Stimulated activated CD4-positive, alpha-beta T cell treated with anti-CD3 and anti-CD28 coated beads, Interleukin-15, amount 100 ng/mL, for 24 hours (primary cell): ENCODE measurements at places on chromosomes 12 and 14.

- peak; percentile 80 for DNase-seq
These were observed 172.7 kb upstream of the OR4E1 start for GRCh38 chr14:21846227-21846885.

- no peak for DNase-seq
These were observed 17.9 kb upstream of the SH2B3 start for GRCh38 chr12:111387747-111388323.

DNA sequence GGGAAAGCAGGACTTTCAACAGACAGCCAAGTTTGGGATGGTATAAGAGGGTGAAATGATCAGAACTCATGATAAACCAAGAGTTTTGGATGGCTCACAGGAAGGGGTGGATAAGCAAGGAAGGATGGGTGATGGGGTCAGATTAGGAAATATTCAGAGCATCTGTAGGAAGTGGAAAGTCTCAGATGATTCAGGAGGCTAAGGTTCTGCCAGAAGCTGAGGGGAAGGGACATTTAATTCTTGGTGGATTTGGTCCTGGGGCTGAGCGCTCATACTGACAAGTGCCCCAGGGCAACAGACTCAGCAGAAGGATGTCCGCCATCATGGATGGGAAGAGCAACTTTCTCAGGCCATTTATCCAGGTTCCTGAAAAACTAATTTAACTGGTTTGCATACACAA is 28.4 kb upstream of the BDKRB2 start:
- no peak for DNase-seq

DNA sequence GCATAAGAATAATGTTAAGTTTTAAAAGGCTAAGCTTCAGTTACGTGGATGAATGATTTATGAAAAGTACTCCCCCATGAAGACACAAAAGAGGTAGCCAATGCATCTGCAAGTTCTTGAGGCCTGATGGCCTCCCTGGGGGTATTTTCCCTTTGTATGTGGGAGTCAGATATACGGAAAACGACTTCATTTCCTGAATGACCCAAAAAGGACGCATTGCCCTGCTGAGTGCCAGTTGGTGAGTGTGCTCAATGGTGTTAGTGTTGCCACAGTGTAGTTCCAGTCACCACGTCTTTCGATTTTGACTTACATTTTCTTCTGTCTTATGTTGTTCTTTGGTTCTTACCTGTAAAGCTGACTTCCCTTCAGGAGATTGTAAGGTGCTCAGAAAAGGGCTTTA is 8.0 kb downstream of the ETV6 start:
- DNase-seq, result no peak

GRCh38 chr12:32089156-32089555 is 17.5 kb upstream of the BICD1 start:
- no peak for DNase-seq

- no peak for DNase-seq
These were observed 231.4 kb upstream of the RTL1 start for GRCh38 chr14:101134851-101135433.

DNA sequence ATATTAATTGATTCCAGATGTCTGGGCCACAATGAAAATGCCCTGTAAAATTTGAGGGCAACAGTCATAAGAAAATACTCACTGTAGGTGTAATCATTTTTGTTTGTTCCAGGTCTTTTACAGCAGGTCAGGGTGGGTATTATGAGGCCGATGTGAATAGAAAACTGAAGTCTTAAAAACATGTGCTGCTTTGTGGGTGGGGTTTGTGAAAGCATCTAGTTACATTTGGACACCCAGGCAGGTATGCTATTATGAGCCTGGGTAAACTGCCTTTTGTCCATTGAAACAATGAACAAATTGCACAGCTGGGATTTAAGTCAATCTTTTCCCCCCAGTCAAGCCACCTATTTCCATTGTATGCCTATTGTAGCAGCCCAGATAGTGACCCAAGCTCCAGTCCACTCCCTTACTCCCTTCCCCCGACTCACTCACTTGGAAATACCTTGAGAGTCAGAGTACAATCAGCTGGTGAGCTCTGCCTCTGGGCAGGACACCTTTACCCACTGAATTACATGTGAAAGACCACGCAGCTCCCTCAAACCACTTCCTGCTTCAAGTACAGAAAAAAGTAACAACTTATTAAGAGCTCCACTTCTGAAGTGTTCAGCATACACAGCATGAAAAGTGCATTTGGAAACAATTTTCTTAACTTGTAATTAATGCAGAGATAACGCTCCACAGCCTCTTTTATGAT is 1.8 kb downstream of the IGF1 start:
- peak; percentile 39 for DNase-seq

- no peak for DNase-seq
These were observed 1.2 kb upstream of the PRIMA1 start for GRCh38 chr14:93789228-93790130.

GRCh38 chr12:11650286-11651281 is 1.1 kb downstream of the ETV6 start:
- DNase-seq, result no peak

GRCh38 chr14:48925184-48925583 is 661.0 kb downstream of the RPS29 start:
- no peak for DNase-seq

- no peak for DNase-seq
These were observed 252.4 kb upstream of the EGLN3 start for GRCh38 chr14:34203251-34203722.

DNA sequence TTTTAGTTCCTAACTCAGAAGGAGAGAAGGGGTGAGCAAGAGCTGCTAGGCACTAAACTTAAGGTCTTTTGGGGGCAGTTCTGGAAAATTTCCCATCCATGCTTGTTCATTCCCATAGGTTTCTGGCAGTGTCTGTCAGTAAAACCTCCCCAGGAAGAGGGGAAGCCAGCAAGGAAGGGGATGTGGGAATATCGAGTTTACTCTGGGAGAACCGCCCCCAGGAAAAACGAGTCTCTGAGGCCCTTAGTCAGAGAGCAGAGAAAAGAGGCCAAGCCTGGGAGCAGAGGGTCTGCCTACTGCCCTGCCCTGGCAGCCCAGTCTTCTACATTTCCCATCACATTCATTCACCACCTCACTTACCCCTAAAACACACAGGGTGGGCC is 55.9 kb downstream of the TMCC3 start:
- no peak for DNase-seq

- DNase-seq, result no peak
These were observed 753.1 kb upstream of the TBX3 start for GRCh38 chr12:115437061-115437567.

DNA sequence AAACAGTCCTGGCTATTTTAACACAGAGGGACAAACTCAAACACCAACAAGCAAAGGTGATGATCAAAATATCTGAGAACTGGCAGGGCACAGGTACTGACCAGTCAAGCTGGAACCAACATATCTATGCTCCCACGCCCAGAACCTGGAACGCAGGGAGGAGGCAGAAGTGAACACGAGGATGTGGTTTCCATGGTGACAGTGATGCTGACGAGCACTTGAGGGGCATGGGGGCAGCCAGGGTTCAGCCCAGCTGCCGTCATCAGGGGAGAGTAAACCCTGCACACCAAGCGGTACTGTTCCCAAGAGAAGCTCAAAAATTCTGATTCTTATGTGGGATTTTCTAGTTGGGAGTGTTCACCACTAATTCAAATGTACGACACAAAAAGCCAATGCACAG is 113.6 kb upstream of the SFSWAP start:
- no peak for DNase-seq

DNA sequence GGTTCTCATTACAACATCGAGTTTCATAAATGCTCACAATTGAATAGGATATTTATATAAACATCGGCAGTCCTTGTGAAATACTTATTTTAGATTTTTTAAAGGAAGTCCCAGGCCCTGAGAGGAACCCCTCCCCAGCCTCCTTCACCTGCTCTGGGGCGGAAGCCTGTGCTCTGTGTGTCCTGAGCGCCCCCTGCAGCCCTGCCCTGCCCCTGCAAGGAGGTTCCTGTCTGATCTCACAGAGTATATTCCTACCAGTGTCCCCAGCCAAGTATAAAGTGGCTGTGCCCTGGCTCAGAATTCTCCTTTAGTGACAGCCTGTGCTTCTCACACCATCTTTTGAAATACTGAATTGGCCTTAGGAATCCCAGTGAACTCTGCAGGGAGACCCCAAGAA is 659.5 kb downstream of the TMEM121 start:
- peak; percentile 76 for DNase-seq

DNA sequence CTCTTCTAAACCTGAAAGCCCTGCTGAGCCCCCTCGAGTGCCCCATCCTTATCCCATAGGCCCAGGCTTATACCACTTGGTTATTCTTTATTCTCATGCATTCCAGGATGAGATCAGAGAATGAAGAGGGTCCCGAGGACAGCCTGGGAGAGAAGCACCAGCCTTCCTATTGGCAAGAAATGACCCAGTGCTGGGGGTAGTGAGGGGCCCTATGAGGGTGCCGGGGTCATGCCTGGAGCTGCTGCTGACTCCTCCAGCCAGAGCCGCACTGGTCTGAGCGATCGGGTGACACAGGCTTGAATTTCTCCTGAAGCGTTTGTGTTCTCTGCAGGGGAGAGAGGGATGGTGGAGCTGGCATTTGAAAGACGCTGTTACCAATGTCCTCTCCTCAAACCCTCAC is 18.1 kb downstream of the MORN3 start:
- no peak for DNase-seq

DNA sequence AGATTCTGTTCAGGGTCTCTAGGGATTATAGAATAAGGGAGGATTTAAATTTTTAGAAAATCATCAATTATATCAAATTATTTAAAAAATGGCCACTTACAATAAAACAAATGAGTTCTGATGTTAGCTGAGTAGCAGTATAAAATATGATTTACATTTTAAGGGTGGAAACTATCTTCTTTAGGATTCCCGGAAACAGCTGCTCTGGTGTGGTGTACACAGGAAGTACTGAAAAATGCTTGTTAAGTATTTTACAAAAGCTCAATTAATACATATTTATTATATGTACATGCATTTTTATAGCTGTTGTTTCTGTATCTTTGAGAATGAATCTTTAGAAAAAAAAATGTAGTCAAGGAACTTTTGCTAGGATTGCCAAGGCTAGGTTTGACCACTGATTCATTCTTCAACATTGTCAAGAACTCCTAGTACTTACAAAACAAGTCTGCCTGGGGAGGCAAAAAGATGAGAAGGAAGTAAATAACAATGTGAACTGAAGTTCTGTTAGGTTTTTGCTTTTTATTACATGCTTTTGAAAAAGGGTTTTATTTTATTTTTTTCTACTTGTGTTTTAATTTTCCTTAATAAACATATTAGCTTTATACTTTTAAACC is 48.0 kb downstream of the ARF6 start:
- DNase-seq, result no peak

DNA sequence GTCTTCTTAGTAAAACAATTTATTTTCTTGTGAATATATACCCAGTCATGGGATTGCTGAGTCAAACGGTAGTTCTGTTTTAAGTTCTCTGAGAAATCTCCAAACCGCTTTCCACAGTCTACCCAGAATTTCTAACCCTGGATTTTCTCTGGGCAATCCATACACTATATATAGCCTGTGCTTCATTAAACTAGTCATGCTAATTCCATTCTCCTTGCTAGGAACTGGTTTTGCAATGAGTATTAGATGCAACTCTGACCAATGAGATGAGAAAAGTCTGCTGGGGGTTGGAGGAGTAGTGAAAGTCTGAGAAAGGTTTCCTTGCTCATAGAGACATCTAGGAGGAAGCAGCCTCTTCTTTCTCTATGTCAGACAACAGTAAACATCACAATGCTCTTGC is 196.1 kb upstream of the CDKN3 start:
- DNase-seq, result no peak

DNA sequence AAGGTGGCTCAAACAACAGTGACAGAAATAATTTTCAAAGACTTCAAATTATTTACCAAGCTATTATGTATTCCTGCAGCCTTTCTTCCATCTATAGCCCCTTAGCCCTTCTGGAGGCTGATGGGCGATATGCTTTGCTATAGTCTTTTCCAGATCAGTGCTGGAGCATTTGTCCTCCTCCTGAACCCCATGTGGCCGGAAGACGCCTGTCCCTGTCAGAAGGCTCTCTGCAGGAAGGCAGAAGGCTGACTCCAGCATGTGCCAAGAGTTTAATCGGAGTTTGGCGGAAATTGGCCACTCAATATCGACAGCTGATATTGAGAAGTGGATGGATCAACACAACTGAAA is 49.3 kb upstream of the MAX start:
- DNase-seq, result no peak

- no peak for DNase-seq
These were observed 61.8 kb upstream of the PTPRQ start for GRCh38 chr12:80382254-80382653.

DNA sequence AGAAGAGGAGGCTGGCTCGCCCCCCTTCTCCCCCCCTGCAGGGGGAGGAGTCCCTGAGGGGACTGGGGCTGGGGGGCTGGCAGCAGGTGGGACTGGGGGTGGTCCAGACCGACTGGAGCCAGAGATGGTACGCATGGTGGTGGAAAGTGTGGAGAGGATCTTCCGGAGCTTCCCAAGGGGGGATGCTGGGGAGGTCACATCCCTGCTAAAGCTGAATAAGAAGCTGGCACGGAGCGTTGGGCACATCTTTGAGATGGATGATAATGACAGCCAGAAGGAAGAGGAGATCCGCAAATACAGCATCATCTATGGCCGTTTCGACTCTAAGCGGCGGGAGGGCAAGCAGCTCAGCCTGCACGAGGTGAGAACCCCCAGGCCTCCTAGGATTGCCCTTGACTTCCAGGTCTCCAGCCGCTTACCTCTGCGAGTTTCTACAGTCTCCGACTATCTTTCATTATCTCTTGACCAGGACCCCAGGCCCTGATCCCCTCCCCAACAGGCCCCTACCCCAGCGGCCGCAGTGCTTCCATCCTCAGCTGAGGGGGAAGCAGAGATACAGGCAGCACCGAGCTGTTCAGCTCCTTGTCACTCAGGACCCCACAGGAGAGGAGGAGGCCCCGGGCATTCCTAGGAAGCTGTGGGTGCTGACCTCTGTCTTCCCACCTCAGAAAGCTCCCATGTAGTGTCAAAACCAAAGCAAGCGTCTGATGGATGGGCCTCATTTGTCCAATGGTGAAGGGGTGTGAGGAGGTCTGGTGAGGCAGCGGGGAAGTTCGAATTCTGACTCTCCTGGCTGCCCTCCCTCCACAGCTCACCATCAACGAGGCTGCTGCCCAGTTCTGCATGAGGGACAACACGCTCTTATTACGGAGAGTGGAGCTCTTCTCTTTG is 3.0 kb downstream of the NAB2 start:
- no peak for DNase-seq

- no peak for DNase-seq
These were observed 649.9 kb upstream of the FOXG1 start for GRCh38 chr14:28116716-28117115.

- DNase-seq, result peak; percentile 74
These were observed 103.8 kb upstream of the FKBP4 start for GRCh38 chr12:2691006-2691344.

- DNase-seq, result no peak
These were observed 209.7 kb downstream of the SYNE2 start for GRCh38 chr14:64062381-64063115.

GRCh38 chr14:102897299-102898027 is 25.0 kb upstream of the AMN start:
- no peak for DNase-seq

- DNase-seq, result no peak
These were observed 134.7 kb upstream of the CPM start for GRCh38 chr12:69067713-69068112.
